ENCODE measurements at places on chromosomes 3 and 15.
A peak's percentile ranks its signal among the peaks of the same experiment; 100 is the strongest.

DNA sequence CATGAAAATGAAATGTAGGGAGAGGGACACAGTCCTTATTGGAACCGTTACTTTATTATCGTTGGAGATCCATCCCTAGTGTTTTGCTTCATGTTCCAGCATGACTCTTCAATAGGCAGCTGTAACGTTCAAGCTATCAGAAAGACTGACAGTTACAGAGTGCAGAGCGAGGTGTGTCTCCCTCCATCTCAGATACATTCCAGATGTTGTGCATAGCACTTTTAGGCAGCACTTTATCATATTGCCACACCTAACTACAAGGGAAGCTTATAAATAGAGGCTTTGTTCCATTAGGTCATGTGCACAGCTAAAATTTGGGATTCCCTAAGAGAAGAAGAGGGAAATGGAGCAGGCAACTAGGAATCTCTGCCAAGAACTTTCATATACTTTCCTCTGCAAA lies 1009.6 kb downstream of the ROBO2 start:
- no peak for DNase-seq

DNA sequence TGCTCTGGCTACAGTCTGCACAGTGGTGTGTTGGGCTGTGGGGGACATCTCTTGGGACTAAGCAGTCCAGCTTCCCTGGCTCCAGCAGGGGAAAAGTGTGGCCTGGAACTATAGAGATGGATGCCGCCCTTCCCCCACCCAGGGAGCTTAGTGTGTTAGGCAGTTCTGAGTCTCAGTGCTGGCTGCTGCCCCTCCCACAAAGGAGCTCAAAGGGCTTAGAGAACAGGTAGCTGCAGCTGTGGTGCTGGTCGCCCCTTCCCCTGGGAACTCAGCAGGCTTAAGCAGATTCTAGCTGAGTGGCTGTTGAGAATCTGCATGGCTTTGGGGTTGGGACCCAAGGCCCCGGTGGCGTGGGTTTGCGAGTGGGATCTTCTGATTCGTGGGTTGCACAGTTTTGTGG lies 190.8 kb downstream of the PDCD6IP start:
- DNase-seq: no peak

GRCh38 chr3:79881431-79881830 lies 113.6 kb upstream of the ROBO1 start:
- DNase-seq: no peak

GRCh38 chr15:73990250-73991005 lies 1.7 kb downstream of the STOML1 start:
- no peak for DNase-seq

DNA sequence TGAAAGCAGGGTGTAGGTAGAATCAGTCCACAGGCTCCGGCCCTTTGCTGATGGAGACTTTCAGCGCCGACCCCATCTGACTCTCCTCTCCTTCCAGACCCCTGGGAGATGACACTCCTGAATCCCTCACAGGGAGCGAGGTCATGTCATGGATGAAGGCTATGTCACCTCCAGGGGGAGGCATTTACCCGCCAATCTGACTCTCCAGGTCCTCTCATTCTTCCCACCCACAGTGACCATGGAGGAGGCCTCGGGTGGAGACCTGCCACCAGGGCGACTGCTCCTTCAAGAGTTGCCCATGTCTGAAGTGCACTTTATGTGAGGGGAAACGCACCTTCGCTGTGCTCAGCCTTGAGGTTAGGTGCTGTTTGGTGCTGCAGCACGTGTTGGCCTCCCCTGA lies 112.7 kb downstream of the KLF13 start:
- peak; percentile 28 for DNase-seq

- DNase-seq: no peak
These were observed 17.2 kb upstream of the CCR4 start for GRCh38 chr3:32934150-32934742.

DNA sequence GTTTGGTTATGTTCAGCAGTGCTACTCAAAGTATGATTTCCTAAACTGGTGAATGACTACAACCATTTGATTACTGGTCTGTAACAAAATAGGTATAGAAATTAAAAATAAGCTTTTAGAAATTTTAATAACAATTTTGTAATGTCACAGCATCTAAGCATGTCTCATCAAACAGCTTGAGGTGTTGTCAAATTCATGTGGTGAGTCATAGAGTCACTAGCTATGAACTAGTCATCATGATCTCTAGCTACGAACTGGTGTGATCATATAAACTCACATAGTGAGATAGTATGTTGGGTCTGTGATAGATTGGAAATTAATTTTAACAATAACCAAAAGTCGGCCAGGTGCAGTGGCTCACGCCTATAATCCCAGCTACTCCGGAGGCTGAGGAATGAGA lies 213.9 kb upstream of the RBMS3 start:
- DNase-seq: no peak

DNA sequence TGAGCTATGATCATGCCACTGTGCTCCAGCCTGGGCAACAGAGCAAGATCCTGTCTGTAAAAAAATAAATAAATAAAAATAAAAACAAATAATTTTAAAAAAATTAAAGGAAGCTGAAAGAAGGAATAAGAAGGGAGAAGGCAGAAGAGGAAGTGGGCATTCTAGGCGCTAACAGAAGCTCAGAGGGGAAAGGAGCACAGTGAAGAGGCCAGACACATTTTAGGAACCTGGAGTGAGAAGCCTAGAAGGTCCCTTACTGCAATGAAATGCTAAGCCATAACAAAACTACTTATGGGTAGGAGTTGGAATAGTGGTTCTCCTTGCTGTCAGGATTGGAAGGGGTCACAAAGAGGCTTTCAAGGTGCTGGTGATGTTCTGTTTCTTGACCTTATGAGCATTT lies 64.0 kb downstream of the ITGB5 start:
- no peak for DNase-seq

All from stimulated activated CD8-positive, alpha-beta memory T cell treated with anti-CD3 and anti-CD28 coated beads, Interleukin-15, amount 100 ng/mL, for 48 hours (primary cell).